ENCODE measurements at places on chromosomes 16 and 17.

DNA sequence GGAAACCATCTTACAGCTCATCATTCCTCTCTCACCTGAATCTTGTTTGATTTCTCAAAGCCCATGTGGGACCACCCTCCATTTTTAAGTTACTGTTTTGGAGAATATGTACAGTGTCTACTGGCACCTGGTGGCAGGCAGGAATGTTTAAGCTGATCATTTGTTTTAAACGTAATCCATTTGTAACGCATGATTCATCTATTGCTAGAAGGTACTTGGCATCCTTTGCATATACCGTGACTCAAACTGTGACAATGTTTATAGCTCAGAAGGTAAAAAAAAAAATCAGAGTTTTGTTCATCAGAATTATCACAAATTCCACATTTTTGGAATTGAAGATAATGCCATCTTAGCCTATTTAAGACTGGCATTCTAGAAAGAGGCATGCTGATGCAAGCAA is 1007.5 kb upstream of the EEF2KMT start:
- no peak for DNase-seq

GRCh38 chr17:49882434-49882833 is 34.6 kb upstream of the TAC4 start:
- DNase-seq: no peak

GRCh38 chr16:27175888-27176287 is 27.4 kb upstream of the KDM8 start:
- DNase-seq: no peak

DNA sequence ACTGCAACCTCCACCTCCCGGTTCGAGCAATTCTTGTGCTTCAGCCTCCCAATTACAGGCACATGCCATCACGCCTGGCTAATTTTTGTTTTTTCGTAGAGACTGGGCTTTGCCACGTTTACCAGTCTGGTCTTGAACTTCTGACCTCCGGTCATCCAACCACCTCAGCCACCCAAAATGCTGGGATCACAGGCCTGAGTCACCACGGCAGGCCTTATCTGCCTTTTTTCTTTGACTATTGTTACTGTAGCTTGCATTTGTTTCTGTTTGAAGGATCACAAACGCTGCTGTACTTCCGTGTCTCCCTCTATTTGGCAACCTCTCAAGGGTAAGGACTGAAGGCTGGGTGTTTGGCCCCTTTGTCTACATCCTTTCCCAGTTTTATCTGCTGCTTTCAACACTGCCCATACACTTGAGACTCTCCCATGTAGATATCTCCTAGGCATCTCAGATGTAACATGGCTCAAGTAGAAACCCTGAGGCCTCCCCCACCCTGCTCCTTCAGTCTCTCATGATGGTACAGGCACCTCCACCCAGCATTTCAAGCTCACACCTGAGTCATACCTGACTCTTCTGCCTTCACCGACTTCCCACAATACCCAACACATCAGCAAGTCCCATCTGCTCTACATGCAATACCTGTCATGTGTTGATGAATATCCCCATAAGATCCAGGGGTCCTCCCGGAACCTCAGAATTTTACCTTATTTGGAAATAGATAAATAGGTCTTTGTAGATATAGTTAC is 219.0 kb downstream of the CPPED1 start:
- no peak for DNase-seq

DNA sequence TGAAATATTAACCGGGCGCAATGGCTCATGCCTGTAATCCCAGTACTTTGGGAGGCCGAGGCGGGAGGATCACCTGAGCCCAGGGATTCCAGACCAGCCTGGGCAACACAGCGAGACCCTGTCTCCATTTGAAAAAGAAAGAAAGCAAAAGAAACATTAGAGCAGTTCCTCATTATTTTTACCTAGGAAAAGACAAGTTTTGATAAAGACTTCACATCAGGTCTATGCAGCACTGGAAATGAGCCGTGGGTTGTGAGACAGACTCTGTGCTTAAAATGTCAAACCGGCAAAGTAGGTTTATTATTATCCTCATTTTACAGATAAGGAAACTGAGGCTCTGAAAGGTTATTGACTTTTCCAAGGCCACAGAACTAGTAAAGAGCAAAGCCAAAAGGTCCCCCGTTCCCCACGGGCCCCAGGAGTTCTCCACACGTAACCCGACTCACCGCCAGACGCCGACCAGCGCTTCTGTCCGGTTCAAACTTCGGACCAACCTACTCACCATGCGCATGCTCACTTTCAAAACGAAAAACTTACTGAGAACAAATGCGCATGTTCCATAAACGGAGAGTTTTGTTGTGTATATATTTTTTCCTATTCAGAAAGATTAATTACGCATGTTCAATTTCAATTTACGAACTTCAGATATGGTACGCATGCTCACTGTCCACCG is 356 bp downstream of the TUBD1 start:
- DNase-seq: no peak

- peak; percentile 71 for DNase-seq
Observed at GRCh38 chr16:25838724-25839186, 147.0 kb downstream of the HS3ST4 start.

- peak; percentile 71 for DNase-seq
Observed at GRCh38 chr17:61678339-61678738, 87.3 kb upstream of the NACA2 start.

GRCh38 chr17:40538936-40539705 is 26.2 kb downstream of the CCR7 start:
- no peak for DNase-seq

GRCh38 chr17:10205549-10206185 is 7.3 kb upstream of the GAS7 start:
- DNase-seq: no peak

GRCh38 chr17:65401561-65401960 is 159.9 kb downstream of the AXIN2 start:
- DNase-seq: no peak

- no peak for DNase-seq
Observed at GRCh38 chr16:23670137-23670776, 8.4 kb upstream of the PLK1 start.

- DNase-seq: no peak
Observed at GRCh38 chr16:2473999-2474876, 689 bp upstream of the TBC1D24 start.

DNA sequence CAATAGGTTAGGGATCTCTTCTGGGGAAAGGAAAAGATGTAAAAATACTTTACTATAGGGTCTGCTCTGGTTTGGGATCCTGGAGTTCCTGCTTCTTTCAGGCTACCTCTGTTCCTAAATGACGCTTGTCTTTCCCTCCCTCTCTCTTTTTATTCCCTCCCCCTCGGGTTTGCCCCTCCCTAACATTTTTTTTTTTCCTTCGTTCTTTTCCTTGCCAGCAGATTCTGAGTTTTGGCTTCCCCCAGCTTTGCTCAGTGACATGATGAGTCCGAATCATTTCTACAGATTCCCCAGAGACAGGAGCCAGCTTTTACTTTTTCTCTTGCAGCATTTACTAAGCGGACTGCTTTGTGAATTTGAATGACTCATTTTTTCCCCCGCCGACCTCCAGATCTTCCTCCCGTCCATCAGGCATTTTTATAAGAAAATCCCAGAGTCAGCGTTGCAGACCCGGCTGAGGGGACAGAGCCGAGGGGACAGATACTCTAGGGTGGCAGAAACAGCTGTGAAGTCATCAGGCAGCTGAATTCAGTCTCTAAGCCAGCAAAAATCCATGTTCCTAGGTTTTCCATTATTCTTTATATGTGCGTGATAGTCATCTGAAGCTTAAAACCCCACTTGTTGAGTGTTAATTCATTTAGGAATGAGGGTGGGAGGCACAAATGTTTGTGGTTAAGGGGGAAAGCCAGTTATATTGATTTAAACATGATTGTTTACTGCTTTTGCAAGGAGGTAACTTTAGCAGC is at the start of gene TMEM100:
Gene TMEM100, minus strand, starts transcription at position 123 of the 746 bp plus-strand sequence. CDS start 1,794 bp downstream, outside the sequence.
- DNase-seq: no peak

DNA sequence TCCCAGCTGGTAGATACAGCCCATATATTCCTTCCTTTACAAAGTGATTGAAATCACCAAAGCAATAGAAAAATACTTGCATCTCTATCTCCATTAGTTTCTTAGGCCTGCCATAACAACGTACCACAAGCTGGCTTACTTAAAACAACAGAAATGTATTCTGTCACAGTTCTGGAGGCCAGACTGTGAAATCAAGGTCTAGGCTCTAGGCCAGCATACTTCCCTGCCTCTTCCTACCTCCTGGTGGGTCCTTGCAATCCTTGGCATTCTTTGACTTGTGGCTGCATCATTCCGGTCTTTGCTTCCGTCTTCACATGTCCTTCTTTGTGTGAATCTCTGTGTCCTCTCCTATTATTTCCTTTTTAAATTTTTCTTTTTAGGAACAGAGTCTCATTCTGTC is 62.5 kb downstream of the ERCC4 start:
- no peak for DNase-seq

- DNase-seq: no peak
Observed at GRCh38 chr17:45106582-45106981, 25.7 kb downstream of the PLCD3 start.

GRCh38 chr16:20383106-20384029 is 21.2 kb downstream of the PDILT start:
- peak; percentile 58 for DNase-seq

GRCh38 chr16:76535-77272 is 1.3 kb upstream of the MPG start:
- no peak for DNase-seq

GRCh38 chr17:77600346-77600745 is 358.2 kb upstream of the TNRC6C start:
- no peak for DNase-seq

- DNase-seq: peak; percentile 48
Observed at GRCh38 chr17:27290916-27291598, 2.9 kb upstream of the WSB1 start.

- no peak for DNase-seq
Observed at GRCh38 chr16:77509796-77510195, 75.0 kb upstream of the ADAMTS18 start.

- no peak for DNase-seq
Observed at GRCh38 chr16:27776556-27777225, 226.7 kb downstream of the KATNIP start.

DNA sequence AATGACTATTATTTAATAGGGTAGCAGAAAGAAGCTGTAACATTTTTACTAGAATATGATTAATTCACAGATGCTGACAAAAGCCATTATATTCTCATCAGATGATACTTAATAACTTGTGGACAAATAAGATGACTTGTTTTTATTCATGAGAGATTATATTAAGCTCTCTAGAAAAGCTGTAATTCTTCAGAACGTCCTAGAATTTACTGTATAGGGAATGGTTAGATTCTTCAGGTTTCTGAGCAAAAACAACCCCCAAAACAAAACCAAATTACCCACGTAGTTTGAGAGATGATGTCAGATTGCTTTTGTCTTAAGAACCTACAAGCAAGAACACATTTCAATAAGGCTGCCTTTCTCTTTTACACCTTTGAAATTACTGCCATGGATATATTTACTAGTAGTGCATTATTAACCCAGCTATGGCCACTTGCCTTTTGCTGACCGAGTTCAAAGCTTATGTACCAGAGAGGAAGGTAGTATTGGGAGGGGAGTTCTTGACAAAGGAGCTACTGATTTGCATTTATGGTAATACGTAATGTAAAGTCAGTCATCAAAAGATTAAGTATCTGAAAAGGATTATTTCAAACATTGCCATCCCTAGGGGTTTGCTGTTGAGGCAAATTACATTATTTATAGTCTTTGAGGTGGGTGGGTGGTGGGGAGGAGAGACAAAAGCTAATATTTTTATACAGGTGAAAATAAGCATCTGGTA is 51.7 kb downstream of the NLK start:
- DNase-seq: no peak

DNA sequence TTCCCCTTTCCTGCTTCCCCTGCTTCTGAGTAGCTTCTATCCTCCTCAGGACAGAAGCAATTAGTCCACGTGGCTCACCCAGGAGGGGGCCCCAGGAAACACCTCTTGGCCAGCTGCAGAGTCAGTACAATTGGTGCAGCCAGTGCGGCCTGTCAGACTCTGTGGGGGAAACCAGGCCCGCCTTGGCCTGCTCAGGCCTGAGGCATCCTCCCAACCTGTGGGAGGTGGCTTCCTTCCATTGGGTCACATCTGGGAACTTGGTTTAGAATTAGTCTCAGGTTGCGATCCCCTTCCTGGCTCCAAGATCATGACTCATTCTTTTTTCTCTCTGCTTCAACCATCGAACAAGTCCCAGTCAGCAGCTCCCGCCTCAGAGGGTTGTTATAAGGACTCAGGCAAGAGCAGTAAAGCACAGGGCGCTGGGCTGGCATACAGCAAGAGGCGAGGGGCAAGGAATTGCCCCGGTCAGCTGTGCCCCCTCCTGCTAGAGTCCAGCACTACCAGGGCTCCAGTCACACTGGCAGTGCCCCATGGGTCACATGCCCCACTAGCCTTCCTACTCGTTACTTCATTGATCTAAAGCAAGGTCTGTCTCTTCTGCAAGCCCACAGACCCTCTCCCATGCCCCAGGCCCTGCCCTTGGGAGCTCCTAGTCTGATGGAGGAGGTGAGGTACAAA is 8.1 kb upstream of the EPX start:
- no peak for DNase-seq

DNA sequence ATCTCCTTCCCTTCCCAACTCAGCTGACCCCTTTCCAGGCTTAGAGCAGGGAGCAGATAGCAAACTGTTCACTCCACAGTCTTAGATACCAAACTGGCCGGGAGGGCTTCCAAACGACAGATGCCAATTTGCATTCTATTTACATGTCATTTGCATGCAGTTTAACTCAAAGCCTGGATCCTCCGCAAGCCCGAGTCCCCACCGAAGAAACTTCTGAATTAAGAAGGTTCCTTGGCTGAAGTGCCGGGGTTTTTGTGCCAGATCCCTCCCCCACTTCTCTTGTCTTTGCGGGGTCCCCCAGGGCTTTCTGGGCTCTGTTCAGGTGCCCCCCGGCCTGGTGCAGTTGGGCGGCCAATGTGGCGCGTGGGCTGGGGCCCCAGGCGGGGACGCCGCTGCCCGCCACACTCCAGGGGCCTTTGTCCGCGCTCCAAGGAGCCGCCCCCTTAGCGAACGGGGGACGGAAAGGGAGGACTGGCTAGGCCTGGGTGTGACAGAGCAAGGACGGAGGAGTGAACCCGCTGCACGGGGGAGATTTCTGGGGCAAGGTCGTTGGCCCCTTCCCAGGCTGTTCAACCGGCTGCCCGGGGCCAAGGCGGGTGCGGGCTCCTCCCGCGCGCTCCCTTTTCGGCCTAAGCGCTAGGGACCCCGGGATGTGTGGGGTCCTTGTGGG is 1.2 kb downstream of the GPRC5B start:
- DNase-seq: no peak

DNA sequence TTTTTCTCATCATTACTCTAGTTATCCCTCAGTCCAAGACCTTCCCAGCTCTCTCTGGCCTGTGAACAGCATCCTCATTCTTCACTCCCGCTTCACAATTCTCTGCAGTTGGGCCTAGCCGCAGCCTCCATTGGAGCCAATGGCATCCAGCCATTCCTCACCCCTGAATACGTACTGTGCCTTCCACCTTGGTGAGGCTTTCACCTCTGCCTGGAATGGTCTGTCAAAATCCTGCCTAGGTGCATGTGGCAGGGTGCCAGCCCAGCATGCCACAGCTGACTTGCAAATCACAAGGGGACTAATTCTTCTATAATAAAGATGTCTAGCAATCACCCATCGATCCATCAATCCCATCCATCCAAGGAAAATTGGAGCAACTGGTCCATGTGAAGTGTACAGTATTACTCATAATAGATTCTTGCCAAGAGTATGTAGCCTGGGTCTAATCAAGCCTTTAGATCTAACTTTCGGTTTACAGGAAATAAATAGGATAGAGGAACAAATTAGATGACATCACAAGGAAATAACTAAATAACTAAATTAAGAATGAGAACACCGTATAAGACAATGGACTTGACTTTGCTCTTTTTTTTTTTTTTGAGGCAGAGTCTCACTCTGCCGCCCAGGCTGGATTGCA is 5.1 kb upstream of the CX3CL1 start:
- DNase-seq: no peak

- DNase-seq: no peak
Observed at GRCh38 chr17:12928736-12929135, 89.1 kb downstream of the ELAC2 start.

Measured in NCI-H1436 (cell line).